ENCODE measurements at places on chromosomes 6 and 20.

GRCh38 chr6:53917464-53917842, 122.6 kb downstream of the LRRC1 start:
- no peak for DNase-seq

- DNase-seq, result no peak
Measured at GRCh38 chr6:9523462-9523861, 891.4 kb downstream of the TFAP2A start.

GRCh38 chr6:79949233-79949632, 1.9 kb upstream of the ELOVL4 start:
- DNase-seq, result no peak

DNA sequence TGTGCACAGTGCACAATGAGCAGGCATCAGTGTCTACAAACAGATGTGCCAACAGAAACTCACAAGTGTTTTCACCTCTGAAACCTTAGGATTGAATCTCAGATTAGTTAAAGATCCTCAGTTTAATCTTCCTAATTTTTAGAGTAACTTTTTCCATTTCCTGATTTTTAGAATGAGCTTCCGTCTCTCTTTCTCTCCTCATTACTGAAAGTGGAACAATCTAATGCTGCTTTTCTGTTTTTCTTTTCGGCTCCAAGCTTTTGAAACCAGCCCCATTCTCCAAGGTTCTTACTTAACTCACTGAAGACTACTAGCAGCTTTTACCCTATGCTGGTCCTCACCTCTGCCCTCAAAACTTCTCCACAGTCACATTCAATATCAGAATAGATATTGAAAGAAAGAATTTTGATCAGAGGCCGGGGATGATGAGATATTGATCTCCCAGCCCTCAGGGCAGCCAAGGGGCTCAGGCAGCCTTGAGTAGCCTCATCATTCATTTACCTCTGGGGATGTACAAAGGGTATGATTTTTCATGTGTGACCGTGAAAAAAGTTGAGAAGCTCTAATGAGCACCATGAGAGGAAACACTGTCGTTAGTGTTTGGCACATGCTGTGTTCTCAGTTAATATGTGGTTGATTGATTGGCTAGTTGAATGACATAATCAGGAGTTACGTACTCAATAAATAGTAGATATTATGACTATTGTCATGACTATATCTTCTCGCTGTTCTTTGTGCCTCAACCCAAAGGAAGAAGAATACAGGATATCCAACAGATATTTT, 11.9 kb upstream of the STK38 start:
- DNase-seq, result no peak

- no peak for DNase-seq
Measured at GRCh38 chr6:158660333-158660754, 10.5 kb downstream of the SYTL3 start.

- no peak for DNase-seq
Measured at GRCh38 chr6:161105408-161105807, 113.8 kb downstream of the MAP3K4 start.

GRCh38 chr6:31729515-31729978, 448 bp upstream of the DDAH2 start:
- DNase-seq, result peak; percentile 95

- no peak for DNase-seq
Measured at GRCh38 chr20:38536310-38536709, 44.7 kb upstream of the ADIG start.

GRCh38 chr20:32004963-32005362, 5.3 kb upstream of the CCM2L start:
- no peak for DNase-seq

Data from left ventricle myocardium superior (tissue), 1 donor.